ENCODE measurements at places on chromosomes 12 and 14. TPM values are rescaled to one million over a fixed set of nuclear protein-coding genes. Genes with fewer than 3 reads are reported as not detected.
A peak's percentile ranks its signal among the peaks of the same experiment; 100 is the strongest.

DNA sequence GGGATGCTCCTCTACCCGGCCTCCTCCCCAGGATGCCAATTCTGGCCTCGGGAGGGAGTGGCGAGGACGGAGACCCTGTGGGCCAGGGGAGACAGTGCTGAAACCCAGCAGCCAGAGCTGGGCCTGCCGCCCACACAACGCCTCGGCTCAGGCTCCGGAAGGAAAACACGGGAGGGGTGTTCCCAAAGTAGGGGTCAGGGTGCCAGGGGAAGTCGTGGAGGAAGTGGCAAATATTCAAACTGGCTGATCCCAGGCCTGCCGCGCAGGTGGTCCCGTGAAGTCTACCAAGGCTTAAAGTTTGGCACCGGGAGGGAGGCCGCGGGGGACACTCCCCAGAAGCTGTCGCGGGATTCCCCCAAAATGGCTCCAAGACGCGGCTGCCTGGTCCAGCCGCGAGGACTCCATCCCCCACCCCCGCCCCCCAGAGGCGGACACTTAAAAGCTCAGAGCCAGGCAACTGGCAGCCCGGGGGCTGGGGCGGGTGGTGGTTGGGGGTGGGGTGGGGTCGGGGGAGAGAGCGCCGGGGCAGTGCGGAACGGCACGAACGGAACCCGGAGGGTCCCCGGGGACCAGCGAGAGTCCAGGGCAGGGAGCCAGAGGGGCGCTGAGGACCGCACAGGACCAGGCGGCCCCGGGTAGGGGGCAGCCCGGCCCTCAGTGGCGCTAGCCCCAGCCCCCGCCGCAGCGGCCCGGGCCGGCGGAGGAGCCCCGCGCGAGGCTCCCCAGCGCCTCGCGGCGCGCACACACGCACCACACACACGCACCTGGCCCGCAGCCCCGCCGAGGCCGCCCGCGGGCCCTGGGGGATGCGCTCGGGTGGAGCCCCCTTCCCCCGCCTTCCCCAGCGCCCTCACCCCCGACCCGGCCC, 20.0 kb downstream of the BEGAIN start:
- no peak for DNase-seq

DNA sequence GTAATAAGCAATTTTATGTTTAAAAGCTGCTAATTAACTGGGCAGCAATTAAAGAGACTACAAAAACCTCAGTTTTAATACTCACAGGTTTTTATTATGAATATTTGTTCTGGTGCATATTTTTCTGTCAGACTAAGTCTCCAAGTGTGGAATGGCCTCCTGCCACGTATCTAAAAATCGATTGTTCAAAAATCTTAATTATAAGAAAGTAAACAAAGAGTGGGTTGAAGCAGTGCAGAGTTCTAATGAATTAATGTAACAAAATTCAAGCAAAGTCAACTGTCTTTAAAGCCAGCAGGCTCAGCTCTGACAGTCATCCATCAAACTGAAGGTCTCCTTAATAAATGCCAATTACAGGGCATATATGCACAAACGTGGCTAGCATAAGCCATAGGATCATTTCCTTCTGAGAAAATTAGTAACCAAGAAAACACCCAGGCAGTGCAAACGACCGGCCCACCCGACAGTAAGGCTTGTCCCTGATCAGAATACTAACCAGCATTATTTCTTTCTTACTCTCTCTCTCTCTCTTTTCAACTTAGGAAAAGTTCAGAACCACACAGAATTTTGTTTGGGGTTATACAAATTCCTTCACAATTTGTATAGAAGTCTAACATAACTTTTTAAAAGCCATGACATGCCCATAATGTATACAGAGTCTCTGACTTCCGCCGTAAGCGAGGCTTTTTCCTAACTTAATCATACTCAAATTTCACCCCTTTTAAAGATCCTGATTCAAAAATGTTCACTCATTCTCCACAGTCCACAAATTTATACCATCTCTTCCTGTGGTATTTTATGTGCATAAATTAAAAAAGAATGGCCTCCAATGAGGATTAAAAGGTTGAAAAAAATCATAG, 83.8 kb downstream of the SLC25A21 start:
- no peak for DNase-seq

Gene SETD1B
- total RNA-seq, result 3.8 TPM

DNA sequence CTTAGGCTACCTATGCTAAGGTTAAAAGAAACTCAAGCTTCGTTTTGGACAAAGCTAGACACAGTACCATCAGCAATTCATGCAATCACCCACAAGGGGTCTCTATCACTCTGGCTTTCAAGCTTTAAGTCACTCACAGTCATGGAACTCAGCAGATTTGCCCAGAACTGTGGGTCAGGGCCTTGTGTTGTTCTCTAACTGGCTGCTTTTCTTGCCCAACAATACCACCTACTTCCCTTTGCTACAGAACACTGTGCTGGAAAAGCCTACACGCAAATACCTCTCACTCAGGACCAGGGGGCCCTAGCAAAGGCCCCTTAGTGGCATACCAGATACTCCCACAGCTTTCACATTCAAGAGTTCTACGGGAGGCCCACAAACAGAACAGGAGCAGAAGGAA, 9.1 kb downstream of the NEMP1 start:
- peak; percentile 77 for DNase-seq

- no peak for DNase-seq
These were observed 1.6 kb downstream of the SETD1B start for GRCh38 chr12:121805171-121806008.

GRCh38 chr14:78022059-78022458, 148.1 kb upstream of the NRXN3 start:
- no peak for DNase-seq

- no peak for DNase-seq
These were observed 1.4 kb downstream of the PSMB5 start for GRCh38 chr14:23033251-23033727.

DNA sequence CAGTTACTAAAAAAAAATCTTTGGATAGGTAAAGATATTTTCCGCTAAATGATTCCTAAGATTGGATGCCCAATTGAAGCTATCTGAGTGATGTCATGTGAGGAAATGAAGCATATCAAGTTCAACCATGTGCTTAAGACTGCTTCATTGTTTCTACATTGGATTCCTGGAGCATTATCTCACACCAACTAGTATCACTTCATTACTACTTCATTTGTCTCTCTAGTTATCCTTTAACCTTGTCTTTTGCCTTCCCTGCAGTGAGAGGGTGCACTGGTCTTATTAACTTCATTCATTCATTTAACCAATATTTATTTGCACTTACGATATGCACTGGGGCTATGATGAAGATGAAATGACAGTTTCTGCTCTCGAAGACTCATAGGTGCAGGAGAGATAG, 198.1 kb downstream of the SLC38A4 start:
- no peak for DNase-seq

Gene TMEM132C
- 21.4 TPM for total RNA-seq

Data from cerebellum (tissue), 4 donors.